ENCODE measurements at places on chromosomes 3 and 15. TPM values are rescaled to one million over a fixed set of nuclear protein-coding genes. Genes with fewer than 3 reads are reported as not detected.

Gene NR2E3
- total RNA-seq = not detected

Gene CLSTN2
- 0.59 TPM for total RNA-seq

Gene BFSP2
- total RNA-seq = not detected

Gene GOLGA8S
- 0.48 TPM for total RNA-seq

Gene LRTM1
- total RNA-seq = 1.6 TPM

Gene ADIPOQ
- total RNA-seq = not detected

Gene SCG5
- total RNA-seq = 91.9 TPM

Gene PLCH1
- total RNA-seq = 0.60 TPM

Gene ARNT2
- total RNA-seq = 1.5 TPM

Gene CLDN16
- not detected for total RNA-seq

Measured in RPMI7951 (cell line).